ENCODE measurements at places on chromosomes 11 and 22.

DNA sequence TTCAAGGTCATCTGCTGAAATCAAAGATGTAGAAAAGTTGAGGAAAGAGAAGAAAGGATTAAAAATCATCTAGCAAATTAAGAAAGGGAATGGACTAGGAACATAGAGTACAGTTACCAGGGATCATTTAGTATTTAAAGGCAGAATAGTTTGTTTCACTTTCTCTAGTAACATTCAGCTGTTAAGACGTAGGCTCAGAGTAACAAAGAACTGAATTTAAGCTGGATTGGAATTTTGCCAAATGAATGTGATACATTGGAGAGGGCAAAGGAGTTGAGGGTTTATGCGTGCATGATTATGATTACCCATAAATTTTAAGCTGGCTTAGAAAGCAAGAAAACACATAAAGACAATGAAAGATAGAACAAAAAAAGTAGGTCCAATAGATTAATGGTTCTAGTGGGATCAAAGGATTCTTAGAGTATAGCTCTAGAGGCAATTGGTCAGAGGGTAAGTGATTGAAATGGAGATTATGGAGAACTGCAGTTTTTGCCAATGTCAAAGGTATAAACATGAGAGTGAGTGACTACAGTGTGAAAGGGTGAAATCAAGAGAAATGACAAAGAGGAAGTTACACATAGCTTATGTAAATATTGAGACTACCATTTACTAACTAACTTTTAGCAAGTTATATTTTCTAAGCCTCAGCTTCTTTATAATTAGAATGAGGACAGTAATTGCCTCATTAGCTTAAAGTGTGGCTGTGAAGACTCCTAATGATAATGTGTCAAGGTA is 190.0 kb downstream of the GRIA4 start:
- no peak for DNase-seq

DNA sequence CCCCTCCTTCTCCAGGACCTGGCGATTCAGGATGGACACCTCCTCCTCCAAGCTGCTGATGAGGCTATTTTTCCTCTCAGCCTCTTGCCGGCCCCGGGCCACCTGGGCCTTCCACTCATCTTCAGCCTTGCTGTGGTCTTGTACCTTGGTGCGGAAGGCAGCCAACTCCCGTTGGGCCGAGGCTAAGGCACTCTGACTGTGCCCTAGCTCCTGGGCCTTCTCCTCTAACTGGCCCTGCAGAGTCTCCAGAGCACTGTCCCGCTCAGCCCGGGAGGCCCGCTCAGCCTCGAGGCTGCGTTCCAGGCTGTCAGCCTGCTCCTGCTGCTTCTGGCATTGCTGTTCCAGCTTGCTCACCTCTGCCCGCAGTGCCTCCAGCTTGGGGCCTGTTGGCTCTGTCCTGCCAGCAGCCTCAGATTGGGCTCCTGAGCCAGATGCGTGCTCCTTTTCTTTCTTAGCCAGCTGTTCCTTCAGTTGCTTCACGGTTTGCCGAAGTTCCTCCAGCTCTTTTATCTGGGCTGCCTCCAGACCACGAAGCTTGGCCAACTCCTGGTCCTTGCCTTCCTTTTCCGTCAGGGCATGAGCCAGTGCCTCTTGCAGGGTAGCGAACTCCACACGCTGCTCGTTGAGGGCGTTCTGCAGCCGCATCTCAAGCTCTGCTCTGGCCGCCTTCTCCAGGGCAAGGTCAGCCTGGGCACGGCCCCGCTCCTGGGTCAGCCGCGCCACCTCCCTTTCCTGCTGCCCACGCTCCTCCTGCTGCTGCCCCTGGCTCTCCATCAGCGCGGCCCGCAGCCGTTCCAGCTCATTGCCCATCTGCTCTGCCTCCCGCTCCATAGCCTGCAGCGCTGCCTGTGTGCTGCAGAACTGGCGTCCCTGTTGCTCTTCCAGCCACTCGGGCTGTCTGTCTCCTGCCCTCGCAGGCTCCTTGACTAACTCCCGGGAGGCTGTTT is 15.3 kb downstream of the IL18BP start:
- DNase-seq = no peak

- no peak for DNase-seq
These were observed 14.3 kb downstream of the RASSF10 start for GRCh38 chr11:13023423-13023822.

DNA sequence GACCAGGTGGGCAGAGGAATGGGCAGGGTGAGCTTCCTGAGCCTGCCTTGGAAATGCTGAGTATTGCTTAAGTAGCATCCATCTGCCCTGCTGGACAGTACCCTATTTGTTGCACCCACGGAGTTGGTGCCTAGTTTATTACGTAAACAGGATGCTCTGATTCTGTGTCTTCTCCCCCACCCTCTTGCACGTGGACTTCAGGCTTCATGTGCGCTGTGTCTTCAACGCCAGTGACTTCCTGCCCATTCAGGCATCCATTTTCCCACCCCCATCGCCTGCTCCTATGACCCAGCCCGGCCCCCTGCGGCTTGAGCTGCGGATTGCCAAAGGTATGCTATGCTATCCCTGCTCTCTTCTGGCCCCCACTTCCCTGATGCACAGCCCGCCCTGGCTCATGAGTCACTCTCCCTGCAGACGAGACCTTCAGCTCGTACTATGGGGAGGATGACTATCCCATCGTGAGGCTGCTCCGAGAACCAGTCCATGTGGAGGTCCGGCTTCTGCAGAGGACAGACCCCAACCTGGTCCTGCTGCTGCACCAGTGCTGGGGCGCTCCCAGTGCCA is 5.7 kb downstream of the ZP1 start:
- no peak for DNase-seq

- no peak for DNase-seq
These were observed 28.1 kb upstream of the SCGB1A1 start for GRCh38 chr11:62390722-62391121.

DNA sequence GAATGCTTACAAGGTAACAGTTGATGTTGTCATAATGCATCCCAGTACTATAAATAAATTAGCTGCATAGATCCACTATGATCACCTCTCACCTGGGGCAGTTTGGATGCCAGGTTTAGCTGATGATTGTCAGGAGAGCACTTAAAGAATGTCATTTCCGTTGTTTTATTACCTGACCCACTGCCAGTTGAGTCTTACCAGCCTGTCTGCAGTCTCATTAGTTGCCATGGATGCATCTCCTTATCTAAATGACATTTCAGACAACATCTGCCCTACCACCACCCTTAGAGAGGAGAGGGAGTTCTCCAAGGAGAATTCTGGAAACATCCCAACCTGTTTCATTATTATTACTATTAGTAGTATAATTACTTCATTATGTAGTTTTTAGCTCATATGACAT is 339.1 kb upstream of the API5 start:
- no peak for DNase-seq

DNA sequence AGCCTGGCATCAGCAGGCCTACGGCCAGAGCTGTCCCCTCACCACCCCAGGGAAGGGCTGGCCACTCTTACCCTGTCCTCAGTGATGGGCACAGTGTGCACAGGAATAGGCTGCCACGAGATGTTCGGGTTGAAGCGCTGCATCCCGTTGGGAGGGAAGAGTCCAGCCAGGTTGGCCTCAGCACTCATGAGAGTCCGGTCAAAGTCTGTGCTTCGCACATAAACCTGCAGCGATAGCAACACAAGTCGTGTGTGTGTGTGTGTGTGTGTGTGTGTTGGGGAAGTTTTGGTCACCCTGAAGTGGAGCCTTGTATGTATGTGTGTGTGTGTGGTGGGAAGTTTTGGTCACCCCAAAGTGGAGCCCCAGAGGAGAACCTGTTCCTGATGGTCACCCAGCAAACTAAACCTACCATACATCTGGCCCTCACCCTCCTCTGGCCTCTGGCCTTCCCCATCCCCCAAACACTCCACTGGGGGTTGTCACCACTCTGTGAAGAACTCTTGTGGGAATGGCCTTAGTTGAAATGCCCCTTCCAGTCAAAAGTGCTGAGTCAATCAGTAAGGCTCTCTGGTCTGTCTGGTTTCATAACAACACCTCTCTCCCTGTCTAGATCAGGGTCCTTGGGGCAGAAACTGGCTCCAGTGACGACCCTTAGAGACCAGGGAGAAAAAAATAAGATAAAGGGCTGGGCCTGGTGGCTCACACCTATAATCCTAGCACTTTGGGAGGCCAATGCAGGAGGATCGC is 2.8 kb downstream of the ACP2 start:
- no peak for DNase-seq

DNA sequence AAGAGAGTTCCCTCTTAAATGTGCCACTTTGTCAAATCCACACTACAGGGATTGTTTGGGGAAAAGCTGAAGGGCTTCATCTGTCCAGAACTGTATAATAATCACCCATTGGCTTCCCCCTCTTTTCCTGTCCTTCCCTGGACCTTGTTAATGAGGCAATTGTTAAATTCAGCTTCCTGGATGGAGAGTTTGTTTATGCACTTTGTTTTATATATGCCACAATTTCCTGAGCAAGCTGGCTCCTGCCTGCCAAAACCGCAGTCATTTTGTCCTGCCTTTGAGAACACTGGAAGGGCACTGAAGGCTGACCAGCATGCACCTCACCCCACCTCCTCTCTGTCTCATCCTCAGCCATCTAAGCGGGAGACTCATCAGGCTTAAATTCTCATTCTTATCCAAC is 86.2 kb downstream of the MSANTD4 start:
- DNase-seq = no peak

DNA sequence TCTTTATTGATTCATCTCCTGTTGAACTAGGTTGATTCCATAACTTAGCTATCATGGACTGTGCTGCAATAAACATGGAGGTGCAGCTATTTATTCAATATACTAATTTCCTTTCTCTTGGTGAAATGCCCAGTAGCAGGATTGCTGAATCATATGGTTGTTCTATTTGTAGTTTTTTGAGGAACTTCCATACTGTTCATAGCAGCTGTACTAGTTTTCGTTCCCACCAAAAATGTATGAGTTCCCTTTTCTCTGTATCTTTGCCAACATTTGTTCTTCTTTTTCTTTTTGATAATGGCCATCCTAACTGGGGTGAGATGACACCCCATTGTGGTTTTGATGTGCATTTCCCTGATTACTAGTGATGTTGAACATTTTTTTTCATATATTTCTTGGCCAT is 87.2 kb upstream of the NAV2 start:
- no peak for DNase-seq

- DNase-seq = no peak
These were observed 99.2 kb upstream of the DBX1 start for GRCh38 chr11:20259506-20259905.

DNA sequence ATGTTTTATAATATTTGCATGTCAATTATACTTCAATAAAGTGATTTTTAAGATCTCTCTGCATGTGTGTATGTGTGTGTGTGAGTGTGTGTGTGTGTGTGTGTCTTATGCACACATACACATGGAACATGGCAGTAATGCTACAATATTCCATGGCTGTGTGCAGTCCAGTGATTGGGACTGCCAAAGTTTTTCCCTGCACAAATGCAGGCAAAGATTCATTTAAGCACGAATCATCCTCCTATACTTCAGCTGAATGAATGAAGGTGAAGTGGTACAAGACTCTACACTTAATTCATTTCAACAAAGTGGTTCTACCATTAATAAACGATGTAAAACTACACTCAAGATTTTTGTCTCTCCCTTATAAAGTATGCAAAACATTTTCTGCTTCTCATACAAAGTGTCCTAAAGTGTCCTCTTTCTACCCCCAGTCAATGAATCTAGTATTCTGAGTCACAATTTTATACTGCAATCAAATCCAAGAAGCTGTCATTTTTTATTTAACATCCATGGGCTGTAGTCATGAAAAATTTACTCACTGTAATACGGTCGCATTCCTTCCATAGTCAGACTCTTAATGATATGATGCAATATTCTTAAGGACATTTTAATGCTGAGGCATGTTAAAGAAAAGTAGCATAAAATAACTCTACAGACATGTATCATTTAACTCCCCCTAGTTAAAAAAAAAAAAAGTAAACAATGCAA is 132.4 kb downstream of the TTC28 start:
- DNase-seq = peak; percentile 24

DNA sequence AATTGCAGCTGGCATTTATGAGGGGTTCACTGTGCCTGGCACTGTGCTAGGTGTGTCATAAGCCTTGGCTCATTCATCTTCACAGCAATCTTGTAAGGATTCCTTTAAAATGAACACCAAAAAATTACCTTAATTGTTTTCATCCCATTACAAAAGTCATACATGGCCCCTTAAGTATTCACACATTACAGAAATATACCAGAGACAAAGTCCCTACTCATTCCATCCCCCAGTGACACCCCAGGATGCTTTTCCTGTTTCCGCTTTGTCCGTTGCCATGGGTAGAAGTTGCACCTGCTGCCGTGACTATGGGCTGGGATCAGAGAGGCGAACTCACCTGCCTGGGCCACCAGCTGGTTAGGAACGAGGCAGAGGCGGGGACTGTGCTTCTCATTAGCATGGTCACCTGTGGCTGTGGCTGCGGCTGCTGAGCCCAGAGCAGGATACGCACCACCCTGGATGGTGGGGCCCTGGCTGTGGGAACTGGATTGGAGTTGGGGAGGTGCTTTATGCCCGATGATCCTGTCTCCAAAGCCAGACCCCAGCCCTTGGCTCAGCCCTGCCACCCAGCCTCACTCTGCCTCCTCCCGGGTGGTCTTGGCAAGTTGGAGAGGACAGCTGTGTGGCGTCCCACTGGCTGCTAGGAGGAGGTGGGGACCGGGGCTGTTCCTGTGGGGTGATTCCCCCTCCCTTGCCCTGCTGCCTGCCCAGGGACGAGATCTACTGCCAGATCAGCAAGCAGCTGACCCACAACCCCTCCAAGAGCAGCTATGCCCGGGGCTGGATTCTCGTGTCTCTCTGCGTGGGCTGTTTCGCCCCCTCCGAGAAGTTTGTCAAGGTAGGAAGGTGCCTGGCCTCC is 60.8 kb downstream of the MYO7A start:
- no peak for DNase-seq

DNA sequence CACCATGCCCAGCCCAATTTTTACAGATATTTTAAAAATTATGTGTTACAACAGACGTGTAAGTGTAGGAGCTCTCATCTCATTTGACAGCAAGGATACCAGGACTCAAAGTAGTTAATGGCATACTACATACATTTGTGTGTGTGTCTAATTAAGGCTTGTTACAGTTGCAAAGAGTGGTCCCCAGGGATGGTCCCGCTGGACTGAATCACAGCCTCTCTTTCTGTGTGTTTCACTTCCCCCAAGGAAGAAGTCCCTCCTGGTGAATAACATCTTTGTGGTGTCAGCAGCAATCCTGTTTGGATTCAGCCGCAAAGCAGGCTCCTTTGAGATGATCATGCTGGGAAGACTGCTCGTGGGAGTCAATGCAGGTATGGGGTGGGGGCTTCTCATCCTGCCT is 17.2 kb downstream of the SLC2A11 start:
- DNase-seq = no peak

GRCh38 chr11:118434553-118435289 is 1.6 kb upstream of the KMT2A start:
- DNase-seq = no peak

- DNase-seq = no peak
These were observed 1.3 kb downstream of the RNF169 start for GRCh38 chr11:74749965-74750296.

- no peak for DNase-seq
These were observed 5.9 kb downstream of the ABTB2 start for GRCh38 chr11:34351687-34352469.

All from stomach (tissue), 19 donors.